ENCODE measurements at places on chromosomes 12 and 14.

- no peak for DNase-seq
Measured at GRCh38 chr12:131091413-131091975, 137.8 kb downstream of the ADGRD1 start.

GRCh38 chr14:44131861-44132260, 375.2 kb downstream of the FSCB start:
- no peak for DNase-seq

GRCh38 chr14:41476526-41476925, 130.2 kb upstream of the LRFN5 start:
- DNase-seq: no peak

- DNase-seq: no peak
Measured at GRCh38 chr14:23568600-23569331, 1.2 kb upstream of the AP1G2 start.

GRCh38 chr12:64232196-64232595, 10.1 kb upstream of the KICS2 start:
- no peak for DNase-seq

DNA sequence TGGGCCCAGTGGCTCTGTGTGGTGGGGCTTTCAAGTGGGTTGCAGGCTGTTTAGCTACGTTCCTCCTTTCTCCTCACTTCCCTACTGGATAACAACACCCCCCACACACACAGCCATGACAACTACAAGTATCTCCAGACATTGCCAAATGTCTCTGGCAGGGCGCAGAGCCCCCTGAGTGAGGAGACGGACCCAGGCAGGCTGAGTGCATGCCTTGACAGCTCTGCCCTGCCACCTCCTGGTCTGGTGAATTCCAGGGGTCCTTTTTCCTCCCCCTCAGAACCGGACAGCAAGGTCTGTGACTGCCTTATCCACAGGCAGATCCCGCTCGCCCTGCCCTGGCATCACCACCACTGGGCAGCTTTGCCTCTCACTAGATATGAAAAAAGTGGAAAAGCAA, 276.5 kb downstream of the TMEM132C start:
- no peak for DNase-seq

GRCh38 chr14:77230914-77231313, 40.1 kb downstream of the NGB start:
- no peak for DNase-seq

- DNase-seq: no peak
Measured at GRCh38 chr14:99134516-99135046, 137.4 kb downstream of the BCL11B start.

DNA sequence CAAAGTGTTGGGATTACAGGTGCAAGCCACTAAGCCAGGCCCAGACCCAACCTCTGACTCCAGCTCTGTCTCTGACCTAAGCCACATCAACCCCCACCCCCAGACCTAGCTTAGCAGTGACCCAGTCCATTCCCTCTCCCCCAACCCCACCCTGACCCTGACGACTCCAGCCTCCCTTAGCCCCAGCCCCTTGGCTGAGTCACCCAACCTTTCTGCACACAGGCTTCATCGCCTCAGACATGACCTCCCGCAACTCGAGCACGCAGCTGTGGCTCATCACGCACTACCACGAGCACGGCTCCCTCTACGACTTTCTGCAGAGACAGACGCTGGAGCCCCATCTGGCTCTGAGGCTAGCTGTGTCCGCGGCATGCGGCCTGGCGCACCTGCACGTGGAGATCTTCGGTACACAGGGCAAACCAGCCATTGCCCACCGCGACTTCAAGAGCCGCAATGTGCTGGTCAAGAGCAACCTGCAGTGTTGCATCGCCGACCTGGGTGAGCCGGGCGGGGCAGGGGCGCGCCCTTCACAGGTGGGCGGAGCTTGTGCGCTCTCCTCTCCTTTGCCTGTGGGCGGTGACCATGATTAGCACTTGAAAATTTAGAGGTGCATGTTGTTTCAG, 7.8 kb downstream of the ACVRL1 start:
- no peak for DNase-seq
